ENCODE measurements at places on chromosomes 12 and 14.

DNA sequence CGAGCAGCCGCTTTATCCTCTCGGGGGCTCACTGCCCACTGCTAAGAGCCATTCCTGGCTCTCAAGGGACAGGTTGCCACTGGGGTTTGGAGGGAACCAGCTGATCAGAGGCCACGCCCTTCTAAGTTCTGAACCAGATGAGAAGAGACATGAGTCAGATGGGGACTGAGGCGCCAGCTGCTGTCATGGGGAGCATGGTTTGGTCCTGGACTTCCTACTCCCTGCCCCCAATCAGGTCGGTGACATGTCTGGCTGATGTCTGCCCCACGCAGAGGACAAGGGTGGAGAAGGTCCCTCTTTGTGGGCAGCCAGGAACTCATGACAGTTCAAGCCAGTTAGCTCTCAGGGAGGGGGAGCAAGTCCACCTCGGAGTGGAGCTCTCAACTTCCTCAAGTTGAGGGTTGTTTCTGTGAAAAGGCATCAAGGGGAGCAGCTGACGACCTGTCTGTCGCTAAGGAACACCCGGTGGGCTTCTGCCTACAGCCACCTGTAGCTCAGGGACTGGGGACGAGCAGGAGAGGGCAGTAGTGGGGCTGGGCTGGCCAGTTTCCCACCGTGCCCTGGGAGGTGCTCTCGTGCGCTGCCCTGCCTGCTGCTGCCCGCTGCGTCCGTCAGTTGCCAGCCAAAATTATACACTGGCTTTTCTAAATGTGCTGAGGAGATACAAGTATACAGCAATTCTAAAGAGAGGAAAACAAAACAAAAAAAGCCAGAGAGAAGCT lies 20.5 kb downstream of the PSMC1 start:
- DNase-seq = no peak

- no peak for DNase-seq
Measured at GRCh38 chr12:79426121-79426520, 264.6 kb downstream of the PAWR start.

GRCh38 chr12:20455001-20455706 lies 86.8 kb downstream of the PDE3A start:
- no peak for DNase-seq

GRCh38 chr12:10301103-10301502 lies 6.6 kb upstream of the KLRD1 start:
- no peak for DNase-seq

GRCh38 chr12:124745891-124746570 lies 117.6 kb downstream of the SCARB1 start:
- peak; percentile 73 for DNase-seq

- DNase-seq = no peak
Measured at GRCh38 chr12:15580431-15580830, 208.8 kb downstream of the EPS8 start.

DNA sequence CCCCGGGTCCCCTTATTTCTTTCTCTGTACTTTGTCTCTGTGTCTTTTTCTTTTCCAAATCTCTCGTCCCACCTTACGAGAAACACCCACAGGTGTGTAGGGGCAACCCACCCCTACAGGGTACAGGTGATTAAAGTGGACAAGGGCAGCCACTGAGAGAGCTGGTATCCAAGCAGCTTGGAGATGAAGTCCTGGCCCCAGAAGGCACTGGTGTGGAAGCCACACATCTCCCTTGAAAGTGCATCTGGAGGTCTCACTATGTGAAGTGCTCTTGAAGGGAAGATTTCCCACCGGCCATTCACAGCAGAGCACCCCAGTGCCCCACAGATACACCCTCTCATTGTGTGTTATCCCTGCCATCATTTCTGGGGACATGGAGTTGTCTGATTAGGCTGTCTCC lies 6.3 kb upstream of the BICD1 start:
- no peak for DNase-seq

GRCh38 chr14:22296722-22297121 lies 292.3 kb downstream of the DAD1 start:
- no peak for DNase-seq

DNA sequence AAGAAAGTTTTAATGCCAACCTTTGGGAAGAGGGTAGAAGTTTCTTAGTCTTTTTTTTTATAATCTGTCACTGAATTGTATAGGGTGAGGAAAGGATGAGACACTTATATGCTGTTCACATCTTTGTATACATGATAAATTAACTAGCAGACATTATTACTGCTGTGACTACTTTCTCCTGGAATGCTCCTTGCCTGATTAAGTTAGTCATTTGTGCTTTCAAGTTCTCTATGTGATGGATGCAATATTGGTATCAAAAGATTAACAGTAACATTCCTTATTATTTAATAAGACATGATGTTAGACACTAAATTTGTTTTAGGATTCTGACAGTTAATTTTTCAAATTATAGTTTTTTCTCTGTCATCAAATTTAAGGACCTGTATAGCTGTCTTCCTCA lies 223.4 kb upstream of the GARIN2 start:
- DNase-seq = no peak

DNA sequence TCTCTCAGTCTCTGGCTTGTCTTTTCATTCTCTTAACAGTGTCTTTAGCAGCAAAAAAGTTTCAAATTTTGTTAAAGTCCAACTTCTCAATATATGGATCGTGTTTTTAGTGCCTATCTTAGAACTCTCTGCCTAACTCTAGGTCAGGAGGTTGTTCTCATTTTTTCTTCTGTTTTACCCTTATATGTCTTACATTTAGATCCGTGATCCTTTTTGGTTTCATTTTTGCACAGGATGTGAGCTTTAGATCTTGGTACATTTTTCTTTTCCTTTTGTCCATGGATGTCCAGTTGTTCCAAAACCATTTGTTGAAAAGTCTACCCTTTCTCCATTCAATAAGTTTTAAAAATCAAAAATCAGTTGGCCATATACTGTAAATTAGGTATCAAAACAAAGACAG lies 6.8 kb downstream of the VRK1 start:
- DNase-seq = no peak

GRCh38 chr14:59246566-59246965 lies 58.1 kb downstream of the DAAM1 start:
- DNase-seq = no peak

DNA sequence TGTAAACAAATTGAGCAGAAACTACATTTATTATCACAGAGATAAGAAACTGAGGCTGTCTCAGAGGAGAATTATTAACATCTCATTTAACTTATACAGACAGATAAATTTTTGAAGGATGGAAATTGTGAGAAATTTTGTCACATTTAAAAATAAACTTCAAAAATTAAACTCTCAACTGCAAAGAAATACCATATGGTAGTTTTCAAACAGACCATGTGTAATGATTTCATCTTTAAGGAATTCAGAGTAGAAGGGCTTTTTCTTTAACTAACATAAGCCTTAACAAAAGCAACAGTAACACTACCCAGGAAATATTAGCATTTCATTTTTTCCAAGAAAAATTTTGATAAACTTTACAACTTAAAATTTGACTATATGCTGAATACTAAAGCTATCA lies 26.6 kb downstream of the NUP37 start:
- DNase-seq = no peak

- DNase-seq = peak; percentile 7
Measured at GRCh38 chr14:48125654-48126053, 450.2 kb upstream of the MDGA2 start.

GRCh38 chr14:72377016-72377415 lies 444.8 kb downstream of the RGS6 start:
- DNase-seq = no peak

GRCh38 chr12:76929499-76929898 lies 50.7 kb upstream of the CSRP2 start:
- DNase-seq = no peak

GRCh38 chr12:44379831-44380230 lies 496.3 kb downstream of the NELL2 start:
- peak; percentile 11 for DNase-seq

DNA sequence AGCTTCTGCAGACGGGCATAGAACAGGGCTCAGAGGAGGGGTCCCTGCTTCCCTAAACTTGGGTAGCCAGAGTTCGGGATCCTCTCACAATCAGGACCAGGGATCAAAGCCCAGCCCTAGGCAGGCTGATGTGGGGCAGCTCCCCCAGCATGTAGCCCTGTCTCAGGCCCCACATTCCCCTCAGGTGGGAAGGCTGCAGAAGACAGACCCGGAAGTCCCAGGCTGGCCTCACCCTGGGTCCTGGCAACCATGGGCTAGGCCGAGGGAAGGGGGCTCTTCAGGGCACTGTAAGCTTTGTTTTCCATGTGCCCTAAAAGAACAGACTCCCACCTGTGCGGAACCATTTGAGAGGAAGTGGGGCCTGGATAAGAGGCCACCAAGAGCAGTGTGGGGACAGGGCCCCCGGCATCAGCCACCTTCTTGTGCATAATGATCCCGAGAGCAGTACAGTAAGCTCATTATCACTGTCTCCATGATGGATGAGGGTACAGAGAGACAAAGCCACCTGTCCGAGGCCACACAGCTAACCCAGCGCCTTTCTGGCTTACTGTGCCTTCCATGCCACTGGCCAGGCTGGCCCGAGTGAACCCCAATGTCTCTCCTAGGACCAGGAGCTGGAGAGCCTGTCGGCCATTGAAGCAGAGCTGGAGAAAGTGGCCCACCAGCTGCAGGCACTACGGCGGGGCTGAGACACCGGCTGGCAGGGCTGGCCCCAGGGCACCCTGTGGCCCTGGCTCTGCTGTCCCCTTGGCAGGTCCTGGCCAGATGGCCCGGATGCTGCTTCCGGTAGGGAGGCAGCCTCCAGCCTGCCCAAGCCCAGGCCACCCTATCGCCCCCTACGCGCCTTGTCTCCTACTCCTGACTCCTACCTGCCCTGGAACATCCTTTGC lies 11.5 kb downstream of the CHGA start:
- DNase-seq = no peak

DNA sequence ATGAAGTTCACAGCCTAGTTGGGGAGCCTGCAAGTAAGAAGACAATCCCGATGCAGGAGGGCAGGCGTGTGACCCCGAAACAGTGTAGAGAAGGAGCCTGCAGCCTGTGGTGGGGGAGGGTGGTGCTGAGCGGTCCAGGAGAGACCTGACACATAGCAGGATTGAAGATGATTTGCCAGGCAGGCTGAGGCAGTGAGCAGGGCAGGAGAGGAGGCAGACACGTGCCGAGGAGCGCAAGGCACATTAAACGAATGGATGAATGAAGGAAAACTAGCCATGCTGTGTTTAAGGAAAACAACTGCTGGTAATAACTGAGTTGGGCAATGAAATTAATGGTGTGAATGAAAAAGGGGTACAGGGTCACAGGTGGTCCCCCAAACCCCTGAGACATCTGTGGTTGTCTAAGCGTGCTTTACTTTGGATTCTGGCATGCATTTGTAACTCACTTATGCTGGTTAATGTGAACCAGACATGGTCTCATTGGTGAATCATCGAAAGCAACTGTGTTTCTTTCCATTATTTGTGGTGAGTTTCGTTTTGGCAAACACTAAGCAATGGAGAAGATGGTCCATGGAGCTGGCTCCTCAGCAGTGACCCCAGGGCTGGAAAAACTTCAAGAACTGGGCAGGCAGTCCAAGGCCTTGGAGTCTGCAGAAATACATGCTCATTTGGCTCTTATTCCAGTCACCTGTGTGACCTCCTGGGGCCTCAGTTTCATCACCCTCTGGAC lies 96.9 kb upstream of the EVL start:
- DNase-seq = no peak

- DNase-seq = no peak
Measured at GRCh38 chr14:33940561-33941011, 10.3 kb downstream of the EGLN3 start.

- DNase-seq = no peak
Measured at GRCh38 chr12:46461459-46461858, 88.9 kb upstream of the SLC38A2 start.

- DNase-seq = no peak
Measured at GRCh38 chr14:102659797-102660196, 67.3 kb downstream of the RCOR1 start.

DNA sequence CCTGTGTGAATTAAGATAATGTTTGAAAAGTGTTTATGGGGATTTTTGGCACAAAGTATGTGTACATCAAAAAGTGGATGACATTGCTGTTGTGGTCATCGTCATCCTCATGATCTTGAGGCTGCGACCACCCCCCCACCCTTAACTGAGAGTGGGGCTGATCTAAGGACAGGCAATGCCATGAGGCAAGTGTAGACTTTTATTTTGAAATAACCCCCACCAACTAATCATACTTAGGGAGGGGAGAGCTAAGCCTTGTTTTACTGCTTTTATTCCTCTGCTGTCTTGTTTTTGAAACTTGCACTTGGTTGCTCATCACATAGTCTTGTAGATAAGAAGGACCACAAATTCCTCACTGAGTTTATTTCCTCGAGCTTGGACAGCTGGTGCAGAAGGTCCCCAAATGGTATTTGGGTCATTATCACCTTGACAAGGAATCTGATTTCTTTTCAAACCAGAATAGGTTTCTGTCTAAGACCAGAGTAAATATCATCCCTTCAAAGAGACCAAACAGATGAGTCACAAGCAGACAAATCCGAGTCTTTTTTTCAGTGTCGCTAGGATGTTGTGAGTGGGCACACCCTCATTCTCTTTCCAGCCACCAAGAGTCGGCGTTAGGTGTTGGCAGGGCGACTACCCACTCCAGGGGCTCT lies 23.9 kb upstream of the SMOC1 start:
- no peak for DNase-seq

GRCh38 chr12:12922191-12922616 lies 29.8 kb downstream of the GPRC5D start:
- DNase-seq = no peak

GRCh38 chr14:29282169-29282568 lies 515.6 kb downstream of the FOXG1 start:
- DNase-seq = no peak

DNA sequence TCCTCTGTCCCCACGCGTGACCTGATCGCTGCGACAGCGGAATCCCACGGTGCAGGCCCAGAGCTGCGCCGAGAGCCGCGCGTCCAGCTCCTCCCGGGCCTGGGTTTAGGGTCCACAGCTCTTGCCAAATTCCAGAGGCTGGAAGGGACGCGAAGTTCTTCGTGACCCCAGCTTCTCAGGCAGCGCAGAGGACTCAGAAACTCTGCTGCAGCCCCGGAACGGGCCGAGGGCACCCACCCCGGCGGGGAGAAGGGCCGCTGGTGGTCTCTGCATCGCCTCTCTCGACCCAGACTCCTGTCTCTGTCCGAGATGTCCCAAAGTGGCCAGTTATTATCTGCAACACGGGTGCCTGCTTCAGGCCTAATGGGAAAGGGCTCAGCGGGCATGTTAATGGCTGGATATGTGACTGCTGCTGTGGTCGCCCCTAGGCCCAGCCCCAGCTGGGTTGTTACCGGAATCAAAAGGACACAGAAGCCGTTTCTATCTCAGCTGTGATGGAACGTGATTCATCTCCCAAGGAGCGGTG lies 236.4 kb downstream of the VRK1 start:
- DNase-seq = no peak

- no peak for DNase-seq
Measured at GRCh38 chr12:169528-170370, 44.2 kb downstream of the SLC6A12 start.

DNA sequence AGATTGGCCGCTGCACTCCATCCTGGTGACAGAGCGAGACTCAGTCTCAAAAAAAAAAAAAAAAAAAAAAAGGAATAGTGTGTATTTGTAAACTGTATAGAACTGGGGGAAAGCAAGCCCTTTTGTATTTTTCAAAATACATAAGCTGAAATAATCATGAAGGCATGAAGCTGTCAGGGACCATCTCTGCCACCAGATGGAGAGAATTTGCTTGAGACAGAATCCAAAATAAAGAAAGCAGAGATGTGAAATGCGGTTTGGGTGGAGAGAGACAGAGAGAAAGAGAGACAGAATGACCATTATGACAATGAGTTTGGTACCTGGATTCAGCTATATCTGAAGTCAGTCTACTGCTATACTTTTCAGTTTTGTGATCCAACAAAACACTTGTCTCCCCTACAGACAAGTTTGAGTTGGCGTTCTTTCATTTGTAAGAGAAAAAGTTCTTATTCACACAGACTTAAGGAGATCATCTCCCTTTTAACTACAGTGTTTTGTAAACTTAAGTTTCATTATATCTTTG lies 155.7 kb upstream of the LRIG3 start:
- DNase-seq = no peak
